Karpas-422 (cell line): ENCODE measurements at places on chromosomes 16 and 17. TPM values are rescaled to one million over a fixed set of nuclear protein-coding genes. Genes with fewer than 3 reads are reported as not detected.

DNA sequence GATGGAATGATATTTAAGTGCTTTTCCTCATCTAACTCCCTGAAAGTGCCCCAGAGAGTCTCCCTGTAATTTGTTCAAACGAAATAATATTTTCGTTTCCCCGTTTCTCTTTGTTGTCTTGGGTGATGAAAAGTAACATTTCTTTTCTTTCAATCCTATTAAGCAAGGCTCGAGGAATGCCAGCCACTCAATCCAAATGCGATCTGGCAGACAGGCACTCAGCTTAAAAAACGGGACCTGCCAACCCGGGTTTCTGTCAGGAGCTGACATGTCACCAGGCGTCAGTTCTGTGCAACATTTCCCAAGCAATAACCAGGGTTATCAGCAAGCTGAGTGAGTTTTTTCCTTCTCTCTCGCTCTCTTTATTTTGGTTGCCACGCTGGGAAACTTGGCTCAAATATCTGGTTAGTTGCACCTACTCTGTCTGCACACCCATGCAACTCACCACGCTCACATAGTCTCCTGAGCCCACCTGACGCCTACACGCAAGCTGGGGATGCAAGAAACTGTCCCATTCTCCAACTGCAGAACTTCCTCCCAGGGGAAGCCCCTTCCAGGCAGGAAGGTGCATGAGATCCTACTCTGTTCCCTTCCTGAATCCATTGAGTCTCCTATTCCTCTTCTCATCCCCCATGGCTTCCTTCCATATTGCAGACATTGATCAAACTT, 208.2 kb downstream of the C16orf78 start:
- no peak for DNase-seq
- H3K4me3 ChIP-seq = no peak overlapping the region
- H3K4me1 ChIP-seq = no peaks in the 10 kb centered on the region

DNA sequence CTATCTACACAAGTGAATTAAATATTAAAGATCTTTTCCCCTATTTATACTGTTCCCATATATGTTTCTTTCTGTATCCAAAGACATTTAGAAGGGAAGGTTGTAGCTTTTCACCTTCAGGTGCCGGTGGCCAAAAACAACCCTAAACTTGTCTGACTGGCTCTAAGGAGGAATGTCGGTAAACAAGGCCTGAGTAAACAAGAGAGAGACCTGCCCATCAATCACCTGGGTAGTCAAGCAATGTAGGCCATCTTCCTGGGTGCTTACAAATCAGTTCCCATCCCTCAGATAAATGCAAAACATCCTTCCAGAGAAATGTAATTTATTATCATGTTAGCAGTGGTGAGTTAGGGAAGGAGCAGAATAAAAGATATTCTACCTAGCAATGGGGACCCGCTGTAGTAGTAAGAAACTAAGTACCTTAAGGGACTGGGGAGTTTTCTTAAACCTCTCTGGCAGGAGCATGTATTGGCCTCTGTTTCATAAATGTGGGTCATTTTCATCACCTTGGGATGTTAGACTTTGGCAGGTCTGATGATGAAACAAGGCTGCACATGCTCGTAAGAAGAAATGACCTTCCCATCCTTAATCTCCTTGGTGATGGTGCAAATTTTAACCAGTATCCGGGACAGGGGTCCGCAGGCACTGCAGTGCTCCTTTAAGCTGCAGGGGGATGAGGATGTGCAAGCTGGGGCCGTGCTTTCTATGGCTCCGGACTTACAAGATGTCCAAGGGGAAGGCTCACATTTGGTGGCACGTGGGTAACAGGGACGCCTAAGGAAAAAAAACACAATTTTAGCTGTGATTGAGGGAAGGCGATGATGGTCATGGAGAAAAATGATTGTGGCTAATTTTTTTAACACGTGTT, 8.4 kb downstream of the KRT39 start:
- no peaks in the 10 kb centered on the region for H3K4me1 ChIP-seq
- no peaks in the 10 kb centered on the region for H3K27me3 ChIP-seq
- DNase-seq = no peak

GRCh38 chr17:74309902-74310301, 16.1 kb upstream of the KIF19 start:
- H3K4me1 ChIP-seq = no peaks in the 10 kb centered on the region
- H3K36me3 ChIP-seq = no peaks in the 10 kb centered on the region
- no peak for DNase-seq
- no peaks in the 10 kb centered on the region for H3K27me3 ChIP-seq
- no peak overlapping the region for H3K27ac ChIP-seq

DNA sequence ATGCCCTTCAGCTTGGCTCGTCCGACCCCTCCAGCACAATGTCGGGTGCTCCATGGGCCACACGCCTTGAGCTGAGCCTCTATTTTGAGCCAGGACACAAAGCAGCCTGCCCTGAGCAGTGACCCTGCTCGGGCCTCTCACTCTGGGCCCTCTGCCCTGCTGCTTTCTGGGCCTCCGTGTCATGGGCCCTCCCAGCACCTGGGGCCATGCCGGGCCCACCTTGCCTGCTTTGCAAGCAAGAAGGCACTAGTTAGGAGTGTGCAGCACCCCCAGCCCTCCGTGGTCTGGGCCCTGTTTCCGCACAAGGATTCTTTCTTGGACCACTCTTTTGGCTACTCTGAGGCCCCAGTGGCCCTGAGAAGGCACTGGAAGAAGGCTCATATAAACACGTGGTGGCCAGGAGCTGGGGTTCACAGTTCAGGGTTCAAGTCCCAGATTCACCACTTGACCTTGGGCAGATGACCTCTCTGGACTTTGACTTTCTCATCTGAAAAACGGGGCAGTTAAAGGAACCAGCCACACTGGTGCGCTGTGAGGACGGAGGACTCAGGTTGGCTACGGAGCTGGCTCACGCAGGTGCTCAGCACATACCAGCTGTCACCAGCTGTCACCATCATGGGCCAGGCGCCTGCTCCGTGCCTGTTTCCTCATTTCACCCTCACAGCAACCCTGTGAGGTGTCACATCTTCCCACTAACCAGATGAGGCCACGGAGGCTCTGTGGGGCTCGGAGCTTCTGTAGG, 166.0 kb upstream of the GSE1 start:
- no peak overlapping the region for H3K4me3 ChIP-seq
- no peaks in the 10 kb centered on the region for H3K36me3 ChIP-seq
- peak; percentile 69 for DNase-seq
- H3K27me3 ChIP-seq = no peaks in the 10 kb centered on the region

- H3K4me3 ChIP-seq = no peak overlapping the region
- no peak for DNase-seq
- H3K4me1 ChIP-seq = peaks cover 19% of the 10 kb centered on the region
- no peaks in the 10 kb centered on the region for H3K36me3 ChIP-seq
- H3K27ac ChIP-seq = no peak overlapping the region
Observed at GRCh38 chr16:67657751-67658518, 2.1 kb downstream of the ACD start.

GRCh38 chr17:48134912-48135480, 27.4 kb downstream of the SNX11 start:
- no peak overlapping the region for H3K4me3 ChIP-seq
- no peaks in the 10 kb centered on the region for H3K4me1 ChIP-seq
- H3K27ac ChIP-seq = no peak overlapping the region
- no peaks in the 10 kb centered on the region for H3K36me3 ChIP-seq

GRCh38 chr16:8481810-8482209, 108.5 kb downstream of the TMEM114 start:
- H3K27me3 ChIP-seq = no peaks in the 10 kb centered on the region
- no peak overlapping the region for H3K27ac ChIP-seq
- H3K36me3 ChIP-seq = no peaks in the 10 kb centered on the region
- H3K4me1 ChIP-seq = no peaks in the 10 kb centered on the region
- DNase-seq = no peak

DNA sequence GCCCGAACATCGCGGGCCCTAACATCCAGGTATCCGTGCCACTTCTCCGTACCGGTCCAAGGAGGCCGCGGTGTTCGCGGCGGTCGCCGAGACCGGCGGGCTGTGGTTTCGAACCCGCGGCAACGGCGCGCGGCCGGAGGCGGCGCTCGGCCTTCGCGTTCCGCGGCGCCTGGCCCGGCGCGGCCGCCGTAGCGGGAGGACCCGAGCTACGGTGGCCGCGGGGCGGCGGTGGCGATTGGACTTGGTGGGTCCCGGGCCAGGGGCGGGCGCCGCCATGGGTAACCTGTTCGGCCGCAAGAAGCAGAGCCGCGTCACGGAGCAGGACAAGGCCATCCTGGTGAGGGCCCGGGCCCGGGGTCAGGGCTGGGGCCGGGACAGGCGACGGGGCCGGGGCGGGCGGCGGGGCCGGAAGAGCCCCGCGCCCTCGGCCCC, at the start of gene CHMP6:
Gene CHMP6, plus strand, starts transcription at position 197 of the 432 bp plus-strand sequence. Its CDS starts 78 bp downstream, at position 275.
- peak; percentile 90 for DNase-seq
- peaks cover 36% of the 10 kb centered on the region for H3K4me1 ChIP-seq
- no peak within 1 kb of the TSS for H3K27ac ChIP-seq

GRCh38 chr17:72561266-72561665, 440.4 kb downstream of the SOX9 start:
- H3K27me3 ChIP-seq = no peaks in the 10 kb centered on the region
- no peaks in the 10 kb centered on the region for H3K36me3 ChIP-seq
- no peak overlapping the region for H3K27ac ChIP-seq

- DNase-seq = no peak
- H3K36me3 ChIP-seq = no peaks in the 10 kb centered on the region
- peaks cover 6% of the 10 kb centered on the region; the same call in 1 of the 2 replicates for H3K4me1 ChIP-seq
Observed at GRCh38 chr17:10776381-10776780, 27.5 kb downstream of the TMEM238L start.

DNA sequence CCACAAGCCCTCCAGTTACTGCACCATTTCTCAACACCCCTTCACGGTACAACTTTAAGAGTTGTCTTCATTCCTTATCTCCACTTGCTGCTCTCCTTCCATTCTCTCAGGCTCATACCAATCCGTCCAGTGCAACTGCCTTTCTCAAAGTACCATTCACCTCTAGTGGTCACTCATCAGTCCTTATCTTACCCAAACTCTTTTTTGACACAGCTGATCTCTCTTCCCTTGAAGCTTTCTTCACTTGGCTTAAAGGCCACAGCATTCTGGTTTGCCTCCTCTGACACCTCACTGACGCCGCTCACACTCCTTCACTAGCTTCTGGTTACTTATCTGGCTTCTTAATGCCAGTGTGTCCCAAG, 24.9 kb downstream of the UBE2G1 start:
- no peaks in the 10 kb centered on the region for H3K36me3 ChIP-seq
- peak overlapping the region; percentile 66 for H3K27ac ChIP-seq
- peaks cover 66% of the 10 kb centered on the region for H3K4me1 ChIP-seq

DNA sequence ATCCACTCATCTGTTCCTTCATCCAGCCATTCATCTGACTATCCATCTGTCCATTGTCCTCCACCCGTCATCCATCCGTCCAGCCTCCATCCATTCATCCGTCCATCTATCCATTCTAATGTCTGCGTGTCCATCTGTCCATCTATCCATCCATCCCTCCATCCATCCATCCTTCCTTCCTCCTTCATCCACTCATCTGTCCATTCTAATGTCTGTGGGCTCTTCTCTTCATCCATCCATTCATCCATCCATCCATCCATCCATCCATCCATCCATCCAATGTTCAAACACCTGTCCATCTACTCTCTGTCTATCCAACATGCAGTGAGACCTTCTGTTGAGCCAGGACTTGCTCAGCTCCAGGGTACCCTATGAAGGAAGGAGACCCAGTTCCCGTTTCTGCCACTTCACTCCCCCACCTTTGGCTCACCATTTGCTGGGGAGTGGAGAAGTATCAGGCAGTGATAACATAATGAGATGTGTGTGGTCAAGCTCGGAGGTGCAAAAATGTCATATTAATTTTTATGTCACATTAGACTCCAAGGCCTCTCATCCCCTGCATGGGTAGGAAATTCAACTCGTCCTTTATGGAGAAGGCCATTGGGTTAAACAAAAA, 36.5 kb upstream of the ADGRG1 start:
- H3K4me3 ChIP-seq = no peak overlapping the region
- no peak overlapping the region for H3K27ac ChIP-seq
- H3K27me3 ChIP-seq = no peaks in the 10 kb centered on the region
- no peaks in the 10 kb centered on the region for H3K36me3 ChIP-seq
- no peaks in the 10 kb centered on the region for H3K4me1 ChIP-seq
- no peak for DNase-seq

DNA sequence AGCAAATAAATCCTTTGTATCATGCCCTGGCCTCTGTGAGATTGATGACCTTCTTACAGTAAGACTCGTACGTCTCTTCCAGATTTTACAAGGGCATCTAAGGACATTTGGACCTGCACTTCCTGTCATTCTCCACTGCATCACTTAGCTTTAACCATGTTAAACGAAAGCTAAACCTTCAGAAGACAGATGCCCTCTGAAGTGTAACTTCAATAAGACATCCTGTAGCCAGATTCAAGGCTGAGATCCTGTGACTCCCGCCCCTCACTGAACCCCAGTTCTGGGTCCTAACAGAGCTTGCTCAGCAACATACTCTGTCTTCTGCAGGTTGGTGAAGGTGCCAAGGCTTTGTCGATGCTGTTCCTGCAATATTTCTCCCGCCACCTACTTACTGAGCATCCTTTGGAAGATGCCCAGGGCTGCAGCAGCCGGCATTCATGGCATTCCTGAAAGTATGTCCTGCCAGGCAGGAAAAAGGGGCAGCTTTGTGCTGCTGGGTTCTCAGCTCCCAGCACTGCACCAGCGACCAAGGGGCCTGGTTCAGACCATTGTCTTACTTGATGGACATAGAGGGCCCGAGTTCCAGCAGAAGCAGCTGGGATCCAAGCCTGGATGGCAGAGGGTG, 131.1 kb downstream of the AXIN2 start:
- no peak overlapping the region for H3K4me3 ChIP-seq
- H3K36me3 ChIP-seq = no peaks in the 10 kb centered on the region
- no peaks in the 10 kb centered on the region for H3K27me3 ChIP-seq
- DNase-seq = no peak
- H3K27ac ChIP-seq = no peak overlapping the region

DNA sequence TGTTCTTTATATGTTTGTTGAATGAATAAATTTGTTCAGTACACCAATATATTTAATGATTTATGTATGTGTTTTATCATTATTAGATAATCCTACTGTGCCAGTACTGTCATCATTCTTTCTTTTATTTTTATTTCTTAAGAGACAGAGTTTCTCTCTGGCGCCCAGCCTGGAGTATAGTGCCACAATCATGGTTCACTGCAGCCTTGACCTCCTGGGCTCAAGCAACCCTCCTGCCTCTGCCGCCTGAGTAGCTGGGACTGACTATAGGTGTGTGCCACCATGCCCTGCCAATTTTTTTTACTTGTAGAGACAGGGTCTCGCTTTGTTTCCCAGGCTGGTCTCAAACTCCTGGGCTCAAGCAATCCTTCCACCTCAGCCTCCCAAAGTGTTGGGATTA, 41.8 kb downstream of the PAFAH1B1 start:
- H3K4me1 ChIP-seq = peaks cover 50% of the 10 kb centered on the region
- H3K36me3 ChIP-seq = peaks cover 24% of the 10 kb centered on the region; the same call in 1 of the 2 replicates
- H3K27ac ChIP-seq = no peak overlapping the region
- H3K4me3 ChIP-seq = no peak overlapping the region
- no peak for DNase-seq
- H3K27me3 ChIP-seq = no peaks in the 10 kb centered on the region

The KRTAP3-1 gene
- not detected in 2 replicates for total RNA-seq

The ACSM3 gene
- 1.1 and 1.6 TPM in 2 replicates for total RNA-seq

The PRDM7 gene
- not detected in 2 replicates for total RNA-seq

The COQ7 gene
- 6.1 and 31.7 TPM in 2 replicates for total RNA-seq

The SLC6A2 gene
- not detected in 2 replicates for total RNA-seq

The ADAD2 gene
- total RNA-seq = not detected in 2 replicates
